ENCODE measurements at places on chromosomes 6 and 20. TPM values are rescaled to one million over a fixed set of nuclear protein-coding genes. Genes with fewer than 3 reads are reported as not detected.
A peak's percentile ranks its signal among the peaks of the same experiment; 100 is the strongest.

DNA sequence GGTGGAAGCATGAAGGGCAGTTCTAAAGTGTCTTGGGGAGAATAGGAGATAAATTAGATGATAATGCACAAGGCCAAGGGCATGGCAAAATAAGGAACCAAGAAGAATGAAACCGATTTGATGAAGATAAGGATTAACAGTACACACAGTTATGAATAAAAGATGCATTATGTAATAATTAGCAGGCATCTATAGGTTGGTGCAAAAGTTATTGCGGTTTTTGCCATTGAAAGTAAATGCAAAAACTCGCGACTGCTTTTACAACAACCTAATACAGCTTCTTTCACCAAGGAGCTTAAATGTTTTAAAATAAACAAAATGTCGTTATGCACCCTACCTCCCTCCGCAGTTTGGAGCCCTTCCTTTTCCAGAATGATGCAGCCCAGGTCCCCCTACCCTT lies 29.0 kb downstream of the MAS1 start:
- DNase-seq, result no peak

Gene HLA-G
- total RNA-seq, result not detected

DNA sequence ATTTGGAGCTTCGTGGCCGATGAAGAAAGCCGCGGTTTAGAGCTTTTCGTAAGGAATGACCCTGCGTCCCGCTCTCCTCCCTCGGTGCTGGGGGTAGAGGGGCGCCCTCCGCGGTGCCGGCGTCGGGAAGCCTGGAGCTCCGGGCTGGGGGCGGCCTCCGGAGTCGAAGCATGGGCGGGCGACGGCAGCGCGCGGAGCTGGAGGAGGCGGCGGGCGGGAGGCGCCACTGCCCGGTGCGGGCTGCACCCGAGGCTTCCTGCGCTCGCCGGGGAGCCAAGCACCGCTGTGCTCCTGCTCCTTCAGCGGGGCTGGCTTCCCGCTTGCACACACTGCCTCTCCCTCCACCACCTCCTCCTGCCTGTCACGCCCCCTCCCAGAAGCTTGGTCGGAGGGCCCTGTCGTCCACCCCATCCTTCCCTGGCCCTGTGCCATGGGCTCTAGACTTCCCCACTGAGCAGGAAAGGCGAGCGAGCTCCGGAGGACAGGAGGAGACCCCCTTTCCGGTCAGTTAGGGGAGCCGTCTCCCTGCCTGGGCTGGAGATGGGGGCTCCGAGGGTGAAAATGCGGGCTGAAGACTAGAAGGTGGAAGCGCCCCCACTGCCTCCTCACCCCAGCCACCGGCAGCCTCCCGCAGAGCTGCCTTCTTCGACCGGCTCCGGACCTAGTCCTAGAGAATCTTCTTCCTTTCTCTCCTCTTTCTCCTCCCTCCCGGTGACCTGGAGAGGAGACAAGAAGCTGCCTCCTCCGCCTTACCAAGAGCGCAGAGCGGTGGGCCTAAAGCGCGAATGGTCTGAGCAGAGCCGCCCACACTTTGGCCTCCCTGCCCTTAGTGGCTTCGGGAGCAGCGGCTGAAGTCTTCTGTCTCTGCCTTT lies 1.8 kb downstream of the CDH4 start:
- no peak for DNase-seq

DNA sequence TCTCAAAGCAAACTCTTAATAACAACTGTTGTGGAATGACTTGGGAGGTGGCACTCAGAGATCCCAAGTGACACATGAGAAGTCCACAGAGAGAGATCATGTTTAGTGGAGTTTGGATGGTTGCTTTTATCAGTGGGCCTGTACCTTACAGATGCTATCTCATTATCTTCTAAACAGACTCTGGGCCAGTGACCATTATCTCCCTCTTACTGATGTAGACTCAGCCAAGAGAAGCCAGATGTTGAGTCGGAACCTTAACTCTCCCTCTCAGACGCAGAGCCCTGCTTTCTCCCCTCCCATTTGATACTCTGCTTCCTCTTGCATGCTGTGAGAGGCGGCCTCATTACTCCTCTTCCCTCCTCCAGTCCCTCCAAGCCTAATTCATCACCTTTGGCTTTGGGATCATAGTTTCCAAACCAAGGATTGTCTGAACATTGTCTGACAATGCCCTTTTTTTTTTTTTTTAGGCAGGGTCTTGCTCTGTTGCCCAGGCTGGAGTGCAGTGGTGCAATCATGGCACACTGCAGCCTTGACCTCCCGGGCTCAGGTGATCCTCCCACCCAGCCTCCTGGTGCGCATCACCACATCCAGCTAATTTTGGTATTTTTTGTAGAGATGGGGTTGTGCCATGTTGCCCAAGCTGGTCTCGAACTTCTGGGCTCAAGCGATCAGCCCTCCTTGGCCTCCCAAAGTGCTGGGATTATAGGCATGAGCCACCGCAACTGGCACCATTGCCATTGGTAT lies 4.5 kb upstream of the DDR1 start:
- DNase-seq, result no peak

DNA sequence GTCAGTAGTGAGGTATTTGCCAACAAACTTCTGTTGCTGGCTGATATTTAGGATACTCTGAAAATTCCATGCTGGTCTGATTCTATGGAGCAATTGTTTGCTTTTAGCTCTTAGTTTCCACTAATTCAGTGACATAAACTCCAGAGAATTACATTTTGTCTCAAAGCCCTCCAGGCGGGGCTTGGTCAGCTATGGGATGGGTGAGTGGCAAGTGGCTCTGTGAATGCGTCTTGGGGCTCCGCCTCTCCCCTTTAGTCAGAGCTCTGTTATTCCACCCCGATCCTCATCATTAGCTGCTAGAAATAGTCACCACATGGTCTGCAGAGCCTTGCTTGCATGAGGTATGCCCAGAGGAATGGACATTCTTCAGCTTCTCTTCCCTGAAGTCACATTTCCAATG lies 540.6 kb downstream of the QKI start:
- no peak for DNase-seq

GRCh38 chr6:87341899-87342298 lies 2.7 kb upstream of the C6orf163 start:
- DNase-seq, result no peak

Gene CTAGE9
- not detected for total RNA-seq

DNA sequence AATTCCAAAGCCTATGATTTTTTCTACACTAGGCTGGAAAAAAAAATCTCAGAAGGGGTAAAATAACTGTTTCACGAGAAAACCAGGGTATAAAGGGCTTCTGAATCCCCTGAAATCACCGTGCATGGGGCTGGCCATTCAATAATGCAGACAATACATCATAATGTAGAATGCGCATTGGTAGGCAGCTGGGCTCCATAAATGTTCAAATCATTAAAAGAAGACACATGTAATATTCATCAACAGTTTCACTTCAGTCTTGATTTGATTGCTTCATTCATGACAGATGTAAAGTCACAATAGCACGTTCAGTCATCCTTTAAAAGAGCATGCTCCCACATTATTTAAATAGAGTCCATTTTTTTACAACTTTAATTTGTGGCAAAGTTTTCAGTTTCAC lies 20.5 kb downstream of the PTCHD4 start:
- no peak for DNase-seq

Gene ZSWIM1
- total RNA-seq, result 10.2 TPM

DNA sequence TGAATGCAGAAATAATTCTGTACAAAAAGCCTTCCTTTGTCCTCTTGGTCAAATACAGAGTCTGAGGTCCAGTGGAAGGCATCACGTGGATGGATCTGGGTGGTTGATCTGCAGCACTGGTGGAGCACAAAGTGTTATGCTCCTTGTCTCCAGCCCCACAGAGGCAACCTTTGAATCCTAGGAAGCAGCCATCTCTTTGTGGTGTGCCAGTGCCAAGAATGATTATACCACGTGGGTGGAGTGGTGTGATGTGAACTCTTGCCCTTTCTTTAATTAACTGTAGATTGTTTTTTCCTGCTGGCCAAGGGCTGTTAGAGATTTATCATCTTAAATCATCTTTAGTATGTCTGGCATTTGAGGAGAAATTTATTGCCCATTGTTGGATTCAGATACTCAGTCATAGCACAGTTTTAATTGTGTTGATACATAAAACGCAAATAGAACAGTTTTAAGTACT lies 31.1 kb downstream of the NCOA7 start:
- DNase-seq, result no peak

Gene ACAT2
- 40.5 TPM for total RNA-seq

DNA sequence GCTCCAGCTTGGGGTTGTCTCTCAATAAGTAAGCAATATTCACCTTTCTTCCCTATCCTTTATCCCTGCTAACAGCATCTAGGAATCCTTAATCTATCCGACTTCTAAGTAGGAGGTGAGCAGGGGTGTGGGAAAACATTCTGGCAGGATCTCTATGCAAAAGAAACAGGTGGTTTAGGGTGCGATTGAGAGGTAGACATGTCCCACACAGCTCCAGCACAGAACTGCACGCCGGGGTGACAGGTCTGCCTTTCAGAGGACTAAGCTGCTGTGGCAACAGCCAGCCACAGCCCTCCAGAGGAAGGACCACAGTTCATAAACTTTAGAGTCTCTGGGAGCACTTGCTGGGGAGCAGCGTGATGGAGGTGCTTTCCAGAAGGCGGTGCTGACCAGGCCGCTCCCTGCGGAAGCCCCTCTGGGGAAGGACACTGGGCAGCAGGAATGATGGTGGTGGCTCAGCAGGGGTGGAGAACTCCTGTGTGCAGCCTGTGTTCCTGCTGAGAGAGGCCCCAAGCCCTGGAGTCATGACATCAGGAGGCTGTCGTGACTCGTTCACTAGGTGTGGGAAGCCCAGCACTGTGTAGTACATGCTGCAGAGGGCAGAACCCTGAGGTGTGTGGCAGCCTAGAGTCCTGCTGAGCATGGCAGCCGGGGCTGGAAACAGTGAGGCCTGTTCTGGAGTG lies 509.6 kb downstream of the PRKN start:
- no peak for DNase-seq

Gene SLC22A7
- not detected for total RNA-seq

Gene GPR6
- not detected for total RNA-seq

Gene IMPG1
- total RNA-seq, result 0.14 TPM

Gene HLA-DMB
- 4.6 TPM for total RNA-seq

DNA sequence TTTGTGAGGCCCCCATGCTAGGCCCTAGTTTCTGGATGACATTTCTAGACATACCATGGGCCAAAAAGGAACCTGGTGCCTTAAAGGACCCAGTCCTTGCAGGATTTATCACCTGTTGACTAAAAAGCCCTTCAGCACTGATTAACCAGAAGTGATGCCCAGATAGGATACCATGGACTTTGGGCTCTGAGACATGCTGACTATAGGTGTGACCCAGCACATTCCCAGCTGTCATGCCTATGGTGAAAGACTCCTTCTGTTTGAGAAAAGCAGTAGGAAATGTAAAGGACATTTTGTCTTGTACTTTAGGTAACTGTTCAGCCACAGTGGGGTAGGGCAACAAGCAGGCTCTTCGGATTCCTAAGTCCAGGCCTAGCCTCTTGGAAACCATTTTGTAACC lies 724.2 kb downstream of the CD109 start:
- DNase-seq, result no peak

Gene SAPCD1
- total RNA-seq, result 2.8 TPM

DNA sequence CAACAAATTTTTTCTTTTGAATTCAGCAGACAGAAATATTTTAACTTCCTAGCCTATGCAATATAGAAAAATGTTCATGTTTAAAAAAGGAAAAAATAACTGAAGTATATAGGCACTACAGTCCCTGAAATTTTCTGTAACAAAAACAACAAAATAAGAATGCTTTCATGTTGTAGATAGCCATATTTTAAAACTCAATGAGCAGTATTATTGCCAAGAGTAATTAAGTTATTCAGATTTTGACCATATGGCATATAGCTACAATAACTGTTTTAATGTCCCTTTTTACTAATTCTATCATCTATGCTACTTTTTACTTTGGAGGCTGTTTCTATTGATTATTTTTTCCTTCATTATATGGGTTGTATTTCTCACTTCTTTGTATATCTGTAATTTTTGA lies 283.3 kb upstream of the RIMS1 start:
- no peak for DNase-seq

- peak; percentile 41 for DNase-seq
Observed at GRCh38 chr6:80742481-80742880, 636.0 kb downstream of the BCKDHB start.

Gene GDAP1L1
- total RNA-seq, result not detected

Gene PAK5
- total RNA-seq, result 0.21 TPM

- DNase-seq, result no peak
Observed at GRCh38 chr6:69366831-69367230, 430.0 kb downstream of the LMBRD1 start.

Gene HCK
- total RNA-seq, result not detected

Gene SCRT2
- total RNA-seq, result not detected

GRCh38 chr6:58198301-58198700 lies 880.9 kb downstream of the PRIM2 start:
- no peak for DNase-seq

- no peak for DNase-seq
Observed at GRCh38 chr6:88360203-88360797, 194.2 kb upstream of the CNR1 start.

GRCh38 chr20:17648791-17649730 lies 33.0 kb downstream of the RRBP1 start:
- no peak for DNase-seq

Gene WFDC2
- not detected for total RNA-seq

Gene MICA
- 75.4 TPM for total RNA-seq

Measured in H4 (cell line).